Tibial artery (tissue), 4 donors: ENCODE measurements at places on chromosomes 12 and 14.
A peak's percentile ranks its signal among the peaks of the same experiment; 100 is the strongest.

GRCh38 chr14:57652769-57653168 is 159.1 kb upstream of the CCDC198 start:
- no peak for DNase-seq

GRCh38 chr12:68158432-68158831 is 1.1 kb downstream of the IFNG start:
- DNase-seq, result no peak

DNA sequence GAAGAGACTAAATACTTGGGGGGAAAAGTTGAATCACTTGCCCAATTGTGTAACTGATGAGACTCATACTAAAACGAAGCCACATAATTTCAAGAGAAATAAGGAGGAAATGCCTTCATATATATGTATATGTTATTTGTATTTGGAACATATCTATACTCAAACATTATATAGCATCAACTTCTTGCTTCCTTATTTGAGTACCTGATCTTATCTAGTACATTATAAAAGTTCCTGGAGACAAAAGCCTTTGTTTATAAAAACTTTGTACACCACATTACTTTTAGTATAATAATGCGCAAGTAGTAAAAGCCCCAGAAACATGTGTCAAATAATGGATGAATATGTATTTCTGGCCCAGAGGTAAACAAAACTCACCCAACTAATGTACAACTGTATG is 92.0 kb downstream of the SLC2A13 start:
- DNase-seq, result no peak

DNA sequence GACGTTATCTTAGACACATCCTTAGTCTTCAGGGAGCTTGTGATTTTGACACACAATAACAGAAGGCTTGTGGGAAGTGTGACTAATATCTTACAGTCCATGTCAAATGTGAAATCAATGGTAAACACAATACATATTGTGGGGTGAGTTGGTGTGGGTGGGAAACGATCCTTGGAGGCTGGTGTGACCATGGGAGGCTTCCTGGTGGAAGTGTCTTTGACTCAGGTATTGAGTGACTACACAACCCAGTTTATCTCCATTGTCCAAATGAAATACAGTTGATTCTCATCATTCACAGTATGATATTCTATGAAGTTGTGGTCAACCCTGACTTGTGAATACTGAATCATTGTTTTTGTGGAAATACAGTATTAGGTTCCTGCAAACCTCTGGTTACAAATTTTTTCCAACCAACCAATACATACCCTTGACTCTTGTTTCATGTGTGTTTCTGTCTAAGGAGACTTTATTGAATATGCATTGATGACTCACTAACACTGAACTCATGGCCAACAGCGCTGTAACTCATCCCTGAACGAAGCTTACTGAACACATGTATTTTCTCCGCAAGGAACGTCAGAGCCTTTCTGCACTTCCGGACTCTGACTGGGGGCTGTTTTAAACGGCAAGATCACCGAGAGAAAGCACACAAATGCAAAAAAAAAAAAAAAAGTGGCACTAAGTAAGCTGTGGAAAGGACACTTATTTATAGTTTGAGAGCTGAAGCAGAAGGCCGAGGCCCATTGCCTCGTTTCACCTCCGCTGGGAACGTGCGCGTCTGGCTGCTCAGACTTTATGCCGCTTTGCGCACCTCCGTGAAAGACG is 59.0 kb downstream of the CLMN start:
- DNase-seq, result no peak

DNA sequence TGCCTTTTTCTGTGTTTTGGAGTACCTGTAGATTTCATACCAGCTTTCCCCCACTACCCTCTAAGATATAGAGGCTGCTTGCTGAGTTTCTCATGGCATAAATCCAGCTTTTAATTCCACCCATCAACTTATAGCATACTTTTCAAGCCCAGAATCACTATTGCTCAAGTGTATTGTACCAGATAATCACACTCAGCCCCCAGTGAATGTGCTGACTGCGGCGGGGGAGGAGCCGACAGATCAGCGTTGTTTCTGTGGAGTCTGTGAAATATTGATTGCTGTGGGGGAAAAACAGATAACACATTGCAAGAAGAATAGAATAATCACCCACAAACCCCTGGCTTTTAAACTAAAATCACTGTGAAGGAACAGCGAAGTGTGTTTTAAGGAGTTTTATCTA is 296.1 kb downstream of the TMEM132D start:
- DNase-seq, result no peak

DNA sequence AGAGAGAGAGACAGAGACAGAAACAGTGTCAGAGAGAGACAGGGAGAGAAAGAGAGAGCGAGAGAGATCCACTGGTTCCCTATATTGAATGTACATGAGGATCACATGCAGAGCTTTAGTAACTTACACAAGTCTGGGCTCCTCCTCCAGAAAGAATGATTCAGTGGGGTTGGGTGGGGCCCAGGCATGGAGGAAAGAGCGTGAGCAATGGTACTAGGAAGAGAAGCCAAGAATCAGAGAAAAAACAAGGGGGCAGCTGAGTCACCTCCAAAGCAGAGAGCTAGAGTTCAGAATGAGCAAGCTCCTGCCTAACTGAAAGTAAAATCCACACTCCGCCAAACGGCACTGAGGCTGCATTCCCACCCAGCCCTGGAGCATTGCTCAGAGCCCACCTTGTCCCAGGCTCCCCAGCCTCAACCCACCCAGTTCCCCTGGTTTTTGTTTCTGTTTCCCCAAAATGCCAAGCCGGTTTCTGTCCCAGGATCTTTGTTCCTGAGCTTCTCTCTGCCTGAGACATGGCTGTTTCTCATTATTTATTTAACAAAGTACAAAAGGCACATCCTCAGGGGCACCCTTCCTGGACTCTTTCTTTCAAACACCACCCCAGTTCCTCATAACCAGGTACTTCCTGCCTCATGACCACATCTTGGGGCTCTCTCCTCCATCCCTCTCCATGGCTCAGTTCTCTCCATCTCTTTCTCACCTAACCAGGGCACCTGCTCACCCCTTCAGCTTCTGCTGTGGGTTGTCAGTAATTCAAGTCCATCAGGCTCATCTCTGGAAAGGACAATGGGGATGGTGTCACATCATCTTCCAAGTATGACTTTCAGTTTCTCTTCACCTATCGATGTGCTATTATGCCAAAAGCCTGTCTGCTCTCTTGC is 670.3 kb upstream of the TBX3 start:
- DNase-seq, result peak; percentile 89

DNA sequence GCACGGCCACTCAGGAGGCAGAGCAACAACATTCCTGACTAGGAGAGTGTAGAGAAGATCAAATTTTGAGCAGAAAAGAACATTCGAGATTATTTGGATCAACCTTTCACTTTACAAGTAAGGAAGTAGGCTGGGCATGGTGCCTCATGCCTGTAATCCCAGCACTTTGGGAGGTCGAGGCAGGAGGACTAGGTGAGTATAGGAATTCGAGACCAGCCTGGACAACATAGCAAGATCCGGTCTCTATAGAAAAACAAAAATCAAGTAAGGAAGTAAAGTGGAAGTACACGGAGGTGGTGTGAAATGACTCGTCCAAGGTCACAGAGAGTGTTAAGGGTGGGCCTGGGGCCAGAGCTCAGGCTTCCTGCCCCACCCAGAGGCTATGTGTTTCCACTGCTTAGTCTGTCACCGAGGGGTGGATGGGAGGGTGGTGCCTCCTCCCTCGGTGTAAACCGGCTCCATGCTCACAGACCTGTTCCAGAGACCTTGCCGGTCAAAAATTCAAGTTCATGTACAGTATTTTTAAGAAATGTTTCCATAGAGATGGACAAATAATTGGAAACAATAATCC is 51.9 kb downstream of the MAP1LC3B2 start:
- no peak for DNase-seq

DNA sequence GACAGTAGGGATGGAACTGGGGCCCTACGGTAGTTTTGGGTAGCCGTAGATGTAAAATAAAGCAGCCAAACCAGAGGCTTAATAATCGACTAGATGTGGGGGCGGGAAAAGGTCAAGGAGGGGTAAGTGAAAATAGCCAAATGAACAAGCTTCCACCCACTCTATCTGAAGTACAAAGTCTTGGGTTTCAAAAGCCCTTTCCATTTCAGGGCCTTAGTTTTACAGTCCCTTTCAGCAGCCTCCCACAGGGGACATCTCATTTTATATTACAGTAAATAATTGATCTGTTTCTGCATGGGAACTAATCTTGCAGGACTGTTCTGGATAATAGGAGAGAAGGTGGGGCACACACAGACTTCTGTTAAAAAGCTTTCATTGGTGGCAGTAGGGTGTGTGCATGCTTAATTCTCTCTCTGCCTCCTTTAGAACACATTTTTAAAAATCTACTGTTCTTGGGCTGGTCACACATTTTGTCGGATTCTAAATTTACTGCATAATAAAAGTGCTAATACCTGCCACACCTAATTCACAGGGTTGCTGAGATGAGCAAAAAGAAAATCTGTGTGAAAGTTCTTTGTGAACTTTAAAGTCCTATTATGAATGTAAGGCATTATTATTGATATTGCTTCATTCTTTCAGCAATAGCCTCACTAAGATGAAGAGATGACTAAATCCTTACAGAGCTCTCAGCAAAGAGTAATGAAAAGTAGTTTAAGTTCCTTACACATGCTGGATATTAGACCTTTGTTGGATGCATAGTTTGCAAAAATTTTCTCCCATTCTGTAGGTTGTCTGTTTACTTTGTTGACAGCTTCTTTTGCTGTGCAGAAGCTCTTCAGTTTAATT is 104.6 kb downstream of the ITPR2 start:
- DNase-seq, result no peak
